Activated CD4-positive, alpha-beta T cell treated with anti-CD3 and anti-CD28 coated beads for 36 hours (primary cell): ENCODE measurements at places on chromosomes 7 and 10. TPM values are rescaled to one million over a fixed set of nuclear protein-coding genes. Genes with fewer than 3 reads are reported as not detected.

- DNase-seq, result no peak
Observed at GRCh38 chr10:132411561-132412253, 14.7 kb downstream of the PWWP2B start.

DNA sequence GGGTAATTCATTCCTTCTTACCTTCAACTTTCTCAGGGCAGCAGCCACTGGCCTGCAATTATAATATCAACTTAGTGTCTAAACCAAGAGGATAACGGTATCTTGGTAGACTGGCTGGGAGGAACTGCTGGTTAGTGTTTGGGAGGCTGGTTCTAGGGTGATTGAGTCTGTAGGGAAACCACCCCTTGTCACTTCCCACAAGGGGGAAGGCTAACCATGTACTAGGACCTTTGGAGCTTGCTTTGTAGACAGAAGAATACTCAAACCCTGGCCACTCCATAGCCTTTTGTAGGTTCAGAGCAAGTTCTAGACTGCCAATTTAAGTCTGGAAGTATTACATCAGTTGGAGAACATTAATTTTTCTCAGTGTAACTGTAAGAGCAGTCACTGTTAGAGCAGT lies 51.3 kb downstream of the NHLRC2 start:
- no peak for DNase-seq

GRCh38 chr7:43476896-43477295 lies 106.0 kb upstream of the STK17A start:
- DNase-seq, result no peak

DNA sequence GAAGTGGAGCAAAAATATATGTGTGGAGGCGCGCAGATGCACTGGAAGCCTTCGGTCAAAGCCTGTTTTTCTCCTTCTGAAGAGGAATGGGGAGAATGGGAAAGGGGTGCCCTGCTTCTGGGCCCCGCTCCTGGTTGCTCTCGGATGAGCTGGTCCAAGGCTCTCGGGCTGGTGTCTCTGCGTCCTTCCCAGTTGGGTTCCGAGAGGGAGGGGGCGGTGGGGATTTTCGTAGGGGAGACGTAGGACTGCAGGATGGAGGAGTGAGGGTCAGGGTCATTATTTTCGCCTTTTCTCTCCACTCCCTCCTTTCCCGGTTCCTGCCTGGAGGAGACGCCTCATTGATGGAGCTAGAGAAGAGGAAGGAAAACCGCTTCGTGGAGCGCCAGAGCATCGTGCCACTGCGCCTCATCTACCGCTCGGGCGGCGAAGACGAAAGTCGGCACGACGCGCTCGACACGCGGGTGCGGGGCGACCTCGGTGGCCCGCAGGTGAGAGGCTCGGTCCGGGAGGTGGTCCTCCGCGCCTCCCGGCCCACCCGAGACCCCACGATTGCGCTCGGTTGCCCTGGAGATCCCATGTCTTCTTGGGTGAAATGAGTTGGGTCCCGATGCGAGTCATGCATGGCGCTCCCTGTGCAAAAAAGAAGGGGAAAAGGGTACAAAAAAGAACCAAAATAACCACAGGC lies 790 bp downstream of the ADAM22 start:
- peak; percentile 34 for DNase-seq

DNA sequence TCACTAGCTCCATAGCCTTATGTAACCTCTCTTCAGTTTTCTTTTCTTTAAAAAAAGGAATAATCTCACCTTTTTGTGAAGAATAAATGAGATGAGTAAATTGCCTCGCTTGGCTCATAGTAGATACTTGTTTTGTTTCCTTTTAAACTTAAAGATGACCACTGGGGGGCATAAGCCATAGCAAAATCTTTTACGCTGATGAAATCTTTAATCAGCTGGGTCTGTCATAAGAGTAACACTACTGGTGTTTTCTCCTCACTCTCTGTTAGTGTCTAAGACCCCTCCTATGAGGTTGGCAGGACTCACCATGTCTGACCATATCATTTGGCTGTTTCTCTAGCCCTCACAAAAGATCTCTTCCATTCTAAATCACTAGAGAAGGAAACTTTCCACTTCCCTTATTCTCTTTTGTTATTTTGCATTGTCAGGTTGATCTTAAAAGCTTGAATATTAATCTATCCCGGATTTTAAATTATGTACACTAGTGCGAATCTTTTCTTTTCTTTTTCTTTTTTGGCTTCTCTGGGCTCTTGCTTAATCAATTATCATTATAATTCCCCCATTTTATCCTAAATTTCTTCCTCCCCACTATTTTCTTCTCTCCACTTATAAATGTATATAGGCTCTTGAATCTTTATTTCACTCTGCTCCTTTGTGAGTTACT lies 12.5 kb downstream of the STAG3 start:
- DNase-seq, result no peak

DNA sequence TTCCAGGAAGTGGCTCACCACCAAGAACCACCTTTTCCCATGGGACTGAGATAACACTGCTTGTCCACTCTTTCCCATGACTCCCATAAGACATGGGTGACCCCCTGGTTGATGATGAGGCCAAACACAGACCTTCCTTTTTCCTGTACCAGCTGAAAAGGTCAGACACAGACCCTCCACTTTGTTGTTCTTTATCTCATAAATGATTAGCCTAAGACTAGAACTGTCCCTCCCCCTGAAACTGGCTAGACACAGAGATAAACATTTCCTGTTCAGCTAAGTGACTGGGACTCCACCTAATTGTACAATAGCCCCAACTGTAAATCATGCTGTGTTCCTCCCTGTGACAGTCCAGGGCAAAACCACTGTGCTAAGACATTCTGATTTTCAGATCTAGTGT lies 8.2 kb upstream of the NRG3 start:
- DNase-seq, result no peak

DNA sequence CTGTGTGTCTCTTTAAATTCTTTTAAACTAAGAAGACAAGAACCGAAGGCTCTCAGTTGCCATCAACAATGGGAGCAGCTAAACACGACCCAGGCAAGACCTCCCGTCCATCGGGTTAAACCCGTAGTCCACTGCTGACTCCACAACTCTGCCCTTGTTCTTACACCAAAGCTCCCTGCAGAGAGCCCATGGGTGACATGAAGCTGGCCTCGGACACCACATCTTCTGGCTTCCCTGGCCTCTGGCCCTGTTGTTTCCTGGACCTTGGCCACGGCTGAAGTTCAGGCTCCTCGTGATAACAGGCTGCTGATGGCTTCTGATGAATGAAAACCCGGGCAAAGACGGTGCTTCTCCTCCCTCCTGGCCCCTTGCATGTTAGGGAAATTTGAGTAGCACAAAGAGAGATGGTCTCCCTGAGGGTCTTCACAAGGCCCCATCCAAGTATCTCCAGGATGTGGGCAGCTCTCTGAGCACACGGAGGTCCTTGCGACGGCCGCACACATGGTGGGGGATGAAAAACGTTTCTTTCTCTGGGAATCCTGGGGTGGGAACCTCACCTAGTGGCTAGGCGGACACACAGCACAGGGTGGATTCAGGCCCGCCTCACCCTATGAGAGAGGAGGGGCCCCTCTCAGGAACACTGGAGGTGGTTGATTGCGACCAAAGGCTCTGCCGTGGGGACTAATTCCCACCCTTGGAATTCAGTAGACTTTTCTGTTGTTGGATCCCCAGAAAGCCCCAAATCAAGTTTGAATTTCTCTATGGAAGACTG lies 271.1 kb downstream of the ADARB2 start:
- no peak for DNase-seq

DNA sequence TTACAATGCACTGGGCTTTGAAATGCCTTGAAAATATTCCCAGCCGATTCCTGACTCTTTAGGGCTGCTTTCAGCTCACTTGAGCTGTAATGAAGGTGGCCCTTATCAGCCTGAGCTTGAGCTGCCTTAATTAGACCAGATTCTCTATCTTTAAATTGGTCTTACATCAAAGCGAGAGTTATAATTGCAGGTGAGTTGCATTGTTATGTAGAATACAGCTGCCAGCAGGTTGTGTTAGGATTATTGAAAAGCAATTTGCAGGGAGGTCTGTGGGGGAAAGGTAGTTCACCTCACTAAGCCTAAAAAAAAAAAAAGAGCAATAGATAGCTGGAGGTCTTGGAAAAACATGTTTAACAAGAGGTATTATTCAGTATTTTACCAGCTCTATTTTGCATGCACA lies 142.2 kb upstream of the HABP2 start:
- DNase-seq, result no peak

DNA sequence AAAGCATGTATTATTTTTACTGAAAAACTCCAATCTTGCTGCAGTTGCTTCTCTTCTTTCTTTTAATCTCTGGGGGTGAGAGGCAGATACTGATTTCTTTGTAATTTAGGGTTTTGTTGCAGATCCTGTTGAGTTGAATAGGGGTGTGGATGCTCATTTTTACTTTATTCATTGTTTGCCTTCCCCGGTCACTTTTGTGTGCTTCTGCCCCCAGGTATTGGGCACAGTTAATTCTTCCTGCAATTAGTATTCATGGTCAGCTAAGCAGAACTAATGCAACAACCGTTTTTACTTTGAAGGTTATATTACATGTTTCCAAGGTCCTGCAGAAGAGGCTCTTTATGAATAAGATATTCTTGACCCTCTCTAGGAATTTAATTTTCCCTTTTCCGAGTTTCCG lies 96.4 kb downstream of the BUB3 start:
- no peak for DNase-seq

GRCh38 chr10:1685699-1686490 lies 51.4 kb downstream of the ADARB2 start:
- no peak for DNase-seq

- no peak for DNase-seq
Observed at GRCh38 chr10:79127151-79127961, 58.6 kb downstream of the ZMIZ1 start.

- DNase-seq, result no peak
Observed at GRCh38 chr7:17940951-17941431, 697 bp upstream of the SNX13 start.

GRCh38 chr10:18044976-18045720 lies 93.4 kb downstream of the SLC39A12 start:
- DNase-seq, result no peak

GRCh38 chr10:12687996-12688395 lies 313.5 kb downstream of the CCDC3 start:
- DNase-seq, result no peak

DNA sequence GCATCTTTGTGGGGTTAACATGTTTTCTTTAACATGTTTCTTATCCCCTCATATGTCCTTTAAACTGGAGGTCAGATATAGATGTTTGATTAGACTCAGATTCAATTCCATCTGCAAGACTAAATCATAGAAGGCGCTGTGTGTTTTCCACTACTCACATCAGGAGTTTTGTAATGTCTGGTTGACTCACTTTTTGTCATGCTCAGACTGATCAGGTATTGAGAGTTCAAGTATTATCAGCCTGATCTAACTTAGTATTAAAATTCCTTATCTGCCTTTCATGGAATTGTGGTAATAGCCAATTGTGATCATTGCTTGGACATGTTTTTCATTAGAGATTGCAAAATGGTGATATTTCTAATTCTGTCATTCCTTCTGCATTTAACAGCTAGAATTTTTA lies 30.2 kb downstream of the ENTPD7 start:
- no peak for DNase-seq

DNA sequence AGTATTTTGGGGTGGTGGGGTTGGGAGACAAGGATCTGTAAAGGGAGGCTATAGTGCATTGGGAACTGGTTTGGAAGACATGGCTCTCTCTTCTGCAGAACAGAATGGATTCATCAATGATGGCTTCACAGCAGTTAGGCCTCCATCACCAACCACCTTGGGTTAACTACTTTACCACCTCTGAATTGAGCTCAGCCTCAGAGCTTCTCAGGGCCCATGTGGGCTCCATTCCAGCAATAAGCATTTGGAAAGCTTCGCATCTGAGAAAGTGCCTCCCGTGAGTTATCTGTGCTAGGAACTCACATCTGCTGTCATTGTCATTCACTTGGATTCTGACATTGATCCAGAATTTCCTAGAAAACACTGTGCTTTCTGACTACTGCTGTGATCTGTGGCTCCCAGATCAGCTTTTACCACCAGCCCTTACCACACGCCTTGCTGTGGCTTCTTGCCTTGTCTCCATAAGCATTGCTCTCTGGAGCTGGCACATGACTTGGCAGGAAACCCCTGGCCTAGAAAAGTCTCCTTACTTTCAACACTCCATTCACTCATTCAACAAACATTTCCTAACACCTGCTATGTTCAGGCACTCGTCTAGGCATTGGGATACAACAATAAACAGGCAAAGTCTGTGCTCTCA lies 70.7 kb upstream of the ADO start:
- peak; percentile 54 for DNase-seq

DNA sequence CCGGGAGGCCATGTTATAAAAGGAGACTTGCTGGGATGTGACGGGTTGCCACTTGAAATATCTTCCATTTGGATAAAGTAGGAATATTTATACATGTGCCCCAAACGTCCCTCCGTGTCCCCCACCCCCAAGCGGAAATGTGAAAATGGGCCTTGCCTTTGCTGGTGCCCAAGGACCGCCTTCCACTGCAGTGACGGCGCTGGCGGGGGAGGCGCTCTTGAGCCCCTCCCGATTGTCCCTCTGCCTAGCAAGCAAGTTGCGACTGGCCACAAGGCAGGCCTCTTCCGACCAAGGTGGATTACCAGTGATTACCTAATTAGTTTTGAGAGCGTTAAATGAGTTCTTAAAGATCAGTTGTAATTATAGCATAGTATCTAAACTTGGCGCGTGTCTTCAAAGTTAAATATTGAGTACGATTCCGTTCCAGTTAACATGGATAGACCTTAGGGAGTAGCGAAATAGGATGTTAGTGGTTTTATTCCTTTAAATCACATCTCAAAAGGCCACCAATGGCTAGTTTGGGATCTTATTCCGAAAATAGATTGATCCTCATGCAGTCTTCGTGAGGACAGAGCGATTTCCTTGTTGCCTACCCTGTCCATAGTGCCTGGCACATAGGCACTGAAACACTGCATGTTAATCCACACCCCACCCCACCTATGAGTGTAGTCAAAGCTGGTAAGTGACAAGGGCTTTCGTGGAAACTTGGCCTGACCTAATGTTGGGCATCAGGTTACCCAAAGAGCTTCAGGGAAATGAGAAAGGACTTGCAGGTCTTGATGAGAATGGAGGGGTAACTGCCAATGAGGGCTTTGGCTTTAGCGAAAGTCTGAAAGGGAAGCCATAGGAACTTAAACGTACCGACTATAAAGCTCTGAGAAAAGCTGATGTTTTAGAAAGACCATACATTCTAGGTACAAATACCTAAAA lies 1.1 kb downstream of the PPIA start:
- peak; percentile 91 for DNase-seq

TEX47 gene
- not detected for total RNA-seq

STK31 gene
- 0.18 TPM for total RNA-seq

STRIP2 gene
- total RNA-seq, result 41.3 TPM

NUB1 gene
- 51.4 TPM for total RNA-seq

NEBL gene
- total RNA-seq, result 0.04 TPM
